ENCODE measurements at places on chromosomes 13 and 19.
A peak's percentile ranks its signal among the peaks of the same experiment; 100 is the strongest.

DNA sequence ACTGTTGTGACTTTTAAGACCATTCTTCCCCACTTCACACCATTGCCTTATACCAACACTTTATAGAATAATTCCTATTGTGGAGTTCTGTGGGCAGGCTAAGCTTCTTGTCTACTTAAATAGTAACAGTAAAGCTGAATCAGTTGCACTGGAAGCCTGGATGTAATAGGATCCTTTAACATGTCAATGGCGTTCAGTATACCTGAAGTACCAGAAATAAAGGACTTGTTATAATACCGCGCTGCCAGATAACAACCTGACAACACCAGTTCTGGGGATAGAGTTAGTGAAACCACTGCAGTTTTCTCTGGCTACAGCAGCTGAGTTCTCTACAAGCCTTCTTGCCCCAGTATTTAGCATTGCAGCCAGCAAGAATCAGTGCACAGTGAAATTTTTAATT, 52.0 kb upstream of the TNFRSF19 start:
- DNase-seq, result no peak

DNA sequence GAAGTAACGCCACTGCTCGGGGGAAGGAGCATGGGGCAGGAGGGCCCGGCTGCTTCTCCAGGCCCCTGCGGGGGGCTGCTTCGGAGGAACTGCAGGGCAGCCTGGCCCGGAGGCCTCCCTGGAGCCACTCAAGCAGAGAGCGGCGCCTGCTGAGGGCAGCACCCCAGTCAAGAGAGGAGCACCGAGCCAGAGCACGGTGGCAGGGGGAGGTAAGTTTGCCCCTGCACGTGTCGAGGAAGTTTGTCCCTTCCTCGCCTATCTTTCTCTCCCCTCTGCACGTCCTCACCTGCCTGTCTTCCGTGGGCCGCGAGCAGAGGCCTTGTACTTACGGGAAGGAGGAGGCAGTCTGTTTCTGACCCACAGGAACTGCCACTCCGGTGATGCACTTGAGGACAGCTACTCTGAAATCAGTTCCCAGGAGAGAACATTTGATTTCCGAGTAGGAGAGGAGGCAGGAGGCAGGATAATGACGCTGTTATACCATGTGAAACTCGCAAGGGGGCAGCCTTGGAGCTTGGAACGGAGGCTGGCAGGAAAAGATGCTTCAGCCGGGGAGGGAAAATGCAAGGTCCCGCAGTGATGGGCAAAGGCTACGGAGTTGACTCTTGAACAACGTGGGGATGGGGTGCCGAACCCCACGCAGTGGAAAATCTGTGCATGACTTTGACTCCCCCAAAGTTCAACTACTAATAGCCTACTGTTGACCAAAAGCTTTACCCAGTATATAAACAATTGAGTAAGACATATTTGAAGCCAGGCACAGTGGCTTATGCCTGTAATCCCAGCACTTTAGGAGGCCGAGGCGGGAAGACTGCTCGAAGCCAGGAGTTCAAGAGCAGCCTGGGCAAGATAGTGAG, 5.0 kb downstream of the FFAR1 start:
- DNase-seq, result peak; percentile 42

GRCh38 chr13:38255600-38255999, 94.1 kb upstream of the UFM1 start:
- DNase-seq, result no peak

DNA sequence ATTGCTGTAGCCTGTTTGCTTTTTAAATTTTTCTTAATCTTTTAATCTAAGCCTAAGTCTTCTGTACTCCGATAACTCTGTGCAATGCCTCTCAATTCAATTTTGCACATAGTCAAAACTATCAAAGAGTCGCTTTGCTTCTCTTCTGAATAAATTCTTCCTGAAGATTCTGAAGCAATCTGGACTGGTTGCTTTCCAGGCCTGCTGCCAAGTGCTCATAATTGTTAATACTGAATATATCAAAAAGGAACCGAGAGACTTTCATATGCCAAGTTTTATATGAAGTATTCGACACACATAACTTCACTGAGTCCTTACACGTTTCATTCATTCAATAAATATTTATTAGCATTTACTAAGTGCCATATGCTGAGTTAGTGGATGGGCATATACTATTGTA, 91.3 kb downstream of the EDNRB start:
- DNase-seq, result no peak

DNA sequence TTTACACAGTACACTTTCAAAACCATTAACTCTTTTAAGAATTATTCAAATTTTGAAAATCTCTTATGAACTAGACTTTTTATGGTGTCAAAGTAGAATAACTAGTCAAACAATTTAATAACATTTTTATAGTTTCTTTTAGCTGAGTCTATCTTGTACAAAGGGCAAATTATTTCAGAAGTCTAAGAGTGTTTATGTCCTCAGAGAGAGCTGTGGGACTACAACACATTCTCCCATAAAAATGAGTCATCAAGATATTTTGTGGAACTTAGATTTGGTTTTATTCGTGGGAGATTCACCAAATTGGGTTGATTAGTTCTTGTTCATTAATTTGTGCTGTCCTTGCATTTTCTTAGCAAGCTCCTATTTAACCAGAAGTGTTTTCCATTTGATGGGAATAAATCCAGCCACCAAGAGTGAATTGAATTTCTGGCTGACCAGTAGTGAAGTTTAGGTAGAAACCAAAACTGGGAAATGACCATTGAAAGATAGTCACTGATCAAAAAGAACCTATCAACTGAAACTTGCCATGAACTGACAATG, 291.0 kb downstream of the DLEU7 start:
- no peak for DNase-seq

GRCh38 chr13:50892210-50892944, 17.2 kb upstream of the RNASEH2B start:
- no peak for DNase-seq

DNA sequence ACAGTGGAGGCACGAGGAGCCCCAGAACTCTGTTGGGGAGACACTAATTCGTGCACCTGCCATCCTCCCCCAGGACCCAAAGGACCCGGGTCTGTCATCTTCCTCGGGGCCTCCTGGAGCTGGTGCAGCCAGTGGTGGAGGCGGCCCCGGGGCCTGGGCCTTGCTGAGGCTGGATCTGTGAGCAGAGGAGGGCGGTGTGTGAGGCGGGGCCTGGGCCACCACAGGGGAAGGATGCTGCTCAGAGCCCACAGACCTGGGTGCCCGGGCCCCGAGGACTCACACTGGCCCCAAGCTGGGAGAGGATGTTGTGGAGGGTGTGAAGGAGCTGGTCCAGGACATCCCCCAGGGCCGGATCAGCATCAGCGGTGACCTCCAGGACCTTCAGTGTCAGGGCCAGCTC, 8.3 kb downstream of the IFNL3 start:
- no peak for DNase-seq

GRCh38 chr13:111960152-111960772, 106.7 kb upstream of the SOX1 start:
- no peak for DNase-seq

DNA sequence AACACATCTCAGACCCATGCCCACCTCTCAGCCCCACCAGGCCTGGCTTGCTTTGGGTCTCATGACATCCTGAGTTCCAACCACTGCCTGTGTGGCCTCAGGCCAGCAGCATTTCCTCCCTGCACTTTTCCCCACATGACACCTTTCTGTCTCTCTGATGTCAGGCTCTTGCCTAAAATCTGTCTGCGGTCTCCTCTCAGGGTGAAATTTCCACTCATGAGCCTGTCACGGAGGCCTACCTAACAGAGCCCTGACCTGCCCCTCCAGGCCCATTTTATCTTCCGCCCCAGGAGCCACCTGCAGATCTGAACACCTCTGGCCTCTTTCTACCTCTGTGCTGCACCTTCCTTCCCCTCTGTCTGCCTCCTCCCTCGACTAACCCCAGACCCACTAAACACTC, 93.5 kb downstream of the ZDHHC20 start:
- no peak for DNase-seq
